Stimulated activated CD8-positive, alpha-beta memory T cell treated with anti-CD3 and anti-CD28 coated beads, Interleukin-4, amount 100 ng/mL, for 1 hour (primary cell): ENCODE measurements at places on chromosomes 7 and 10.

GRCh38 chr7:74220229-74220628 is 10.4 kb downstream of the LAT2 start:
- DNase-seq = no peak

- DNase-seq = no peak
Observed at GRCh38 chr10:116208956-116209567, 63.9 kb downstream of the GFRA1 start.

DNA sequence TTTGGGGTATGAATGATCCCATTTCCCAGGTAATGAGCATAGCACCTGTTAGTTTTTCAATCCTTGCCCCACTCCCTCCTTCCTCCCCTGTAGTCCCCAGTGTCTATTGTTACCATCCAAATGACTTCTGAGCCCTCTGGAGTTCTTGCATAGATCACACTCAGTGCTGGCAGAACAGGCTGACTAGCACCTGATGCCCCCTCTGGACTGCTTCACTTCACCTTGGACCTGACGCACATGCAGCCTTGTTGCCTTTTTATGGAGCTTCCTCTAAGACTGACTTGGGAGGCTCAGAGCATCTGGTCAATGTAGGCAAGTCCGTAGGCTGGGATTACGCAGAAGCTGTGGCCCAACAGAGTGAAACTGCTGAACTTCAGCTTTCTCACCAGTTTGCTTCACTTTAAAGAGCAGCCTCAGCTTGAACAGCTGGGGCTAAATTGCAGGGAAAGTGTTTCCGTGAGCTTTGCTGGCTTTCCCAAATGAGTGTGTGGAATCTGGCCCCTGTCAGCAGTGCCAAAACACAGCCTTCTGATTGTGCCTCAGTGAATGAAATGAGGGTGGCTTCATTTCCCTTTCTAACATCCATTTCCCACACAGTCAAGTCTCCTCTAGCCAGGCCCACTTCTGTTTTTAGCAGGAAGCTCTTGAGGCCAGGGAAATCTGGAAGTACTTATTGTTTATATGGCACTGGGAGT is 48.5 kb downstream of the NXPH1 start:
- no peak for DNase-seq

DNA sequence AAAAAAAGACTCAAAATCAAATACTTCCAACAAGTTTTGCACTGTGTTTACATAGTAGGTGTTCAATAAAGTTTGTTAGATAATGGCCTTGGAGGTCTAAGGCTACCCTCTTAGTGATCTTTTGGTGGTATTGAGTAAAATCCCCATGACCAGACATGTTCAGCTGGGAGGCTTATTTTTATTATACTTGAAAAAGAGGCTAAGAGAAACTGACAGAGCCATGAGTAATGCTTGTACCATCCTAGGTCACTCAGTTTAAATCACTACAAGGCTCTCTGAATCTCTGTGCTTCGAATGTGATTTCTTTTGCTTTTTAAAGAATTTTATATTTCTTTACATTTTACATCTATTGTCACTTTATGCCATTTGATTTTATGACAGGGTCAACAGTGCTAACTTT is 90.5 kb downstream of the TWIST1 start:
- no peak for DNase-seq

DNA sequence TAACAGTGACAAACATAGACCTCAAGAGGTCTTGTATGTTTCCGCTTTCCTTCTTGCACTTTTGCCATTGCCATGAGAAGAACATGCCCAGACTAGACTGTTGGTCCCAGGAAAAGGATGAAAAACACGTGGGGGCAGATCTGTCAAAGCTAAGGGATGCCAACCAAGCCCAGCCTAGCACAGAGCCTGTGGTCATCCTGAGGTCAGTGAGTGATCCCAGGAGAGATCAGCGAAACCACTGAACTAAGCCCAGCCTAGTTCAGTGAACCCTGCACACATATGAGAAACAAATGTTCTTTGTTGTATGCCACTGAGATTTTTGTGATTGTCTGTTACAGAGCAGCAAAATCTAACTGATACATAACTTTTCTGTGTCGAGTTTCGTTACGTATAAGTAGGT is 718.8 kb downstream of the MAGI2 start:
- DNase-seq = no peak

DNA sequence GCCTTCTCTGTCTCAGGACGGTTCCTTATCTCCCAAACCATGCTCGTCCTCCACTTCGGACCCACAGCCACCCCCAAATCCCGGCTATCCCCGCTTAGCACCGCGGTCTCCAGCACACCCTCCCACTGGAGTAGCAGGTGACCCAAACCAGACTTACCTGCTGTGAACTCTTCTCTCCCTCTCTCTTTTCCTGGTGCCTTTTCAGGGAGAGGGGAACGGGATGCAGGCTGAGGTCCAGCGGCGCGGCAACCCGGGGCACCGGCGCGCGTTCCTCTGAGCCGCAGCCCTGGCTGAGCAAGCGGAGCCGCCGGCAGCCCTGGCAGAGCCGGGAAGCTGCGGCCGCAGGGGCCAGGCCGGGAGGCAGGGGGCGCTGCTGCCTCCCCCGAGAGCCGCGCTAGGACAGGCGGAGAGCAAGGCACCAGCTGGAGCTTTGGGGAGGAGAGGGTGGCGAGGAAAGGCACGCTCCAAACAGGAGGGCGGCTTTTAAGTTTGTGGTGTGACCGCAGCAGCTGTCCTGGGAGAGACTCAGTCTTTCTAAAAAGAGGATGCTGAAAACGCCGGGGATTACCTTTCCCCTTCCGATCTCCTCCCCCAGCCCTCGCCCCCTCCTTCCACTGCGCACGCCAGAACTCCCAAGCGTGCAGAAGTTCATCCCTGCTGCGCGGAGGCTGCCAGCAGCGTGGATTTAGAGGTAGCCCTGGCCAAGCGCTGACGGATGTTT is at the start of gene SEMA3D:
SEMA3D (minus strand) TSS at position 536 of the 721 bp plus-strand sequence. CDS start 65,165 bp downstream, outside the sequence.
- DNase-seq = no peak

DNA sequence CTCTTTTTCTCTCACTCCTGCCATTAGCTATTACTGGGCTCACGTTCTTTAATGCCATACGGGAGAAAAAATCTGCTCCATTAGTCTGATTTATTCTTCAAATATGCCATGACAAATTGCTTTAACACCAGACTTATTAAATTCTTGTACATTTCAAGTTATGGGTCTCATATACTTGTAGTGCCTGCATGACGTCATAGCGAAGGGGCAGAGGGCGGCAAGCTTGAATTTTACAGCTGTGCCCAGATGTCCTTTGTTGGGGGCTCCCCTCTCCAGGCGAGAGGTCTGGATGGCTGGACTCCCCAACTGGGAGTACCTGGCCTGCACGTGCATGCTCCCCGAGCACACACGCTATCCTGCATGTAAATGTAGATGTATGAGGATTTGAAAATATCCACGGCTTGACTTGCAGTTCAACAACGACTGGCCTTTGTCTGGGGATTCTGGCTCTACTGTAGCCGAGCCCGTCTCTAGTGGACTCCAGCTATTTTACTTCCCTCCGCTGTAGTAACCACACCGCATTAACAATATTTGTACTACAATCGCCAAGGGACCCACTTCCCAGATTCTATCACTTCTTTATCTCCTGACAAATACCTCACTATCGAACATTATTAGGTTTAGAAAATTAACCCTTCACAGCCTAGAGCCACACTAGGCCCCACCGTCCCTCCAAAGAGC is 79.5 kb downstream of the EBF3 start:
- DNase-seq = no peak

GRCh38 chr7:128076796-128077271 is 45.6 kb upstream of the LRRC4 start:
- DNase-seq = no peak

GRCh38 chr7:112784603-112785002 is 5.6 kb downstream of the TMEM168 start:
- no peak for DNase-seq

DNA sequence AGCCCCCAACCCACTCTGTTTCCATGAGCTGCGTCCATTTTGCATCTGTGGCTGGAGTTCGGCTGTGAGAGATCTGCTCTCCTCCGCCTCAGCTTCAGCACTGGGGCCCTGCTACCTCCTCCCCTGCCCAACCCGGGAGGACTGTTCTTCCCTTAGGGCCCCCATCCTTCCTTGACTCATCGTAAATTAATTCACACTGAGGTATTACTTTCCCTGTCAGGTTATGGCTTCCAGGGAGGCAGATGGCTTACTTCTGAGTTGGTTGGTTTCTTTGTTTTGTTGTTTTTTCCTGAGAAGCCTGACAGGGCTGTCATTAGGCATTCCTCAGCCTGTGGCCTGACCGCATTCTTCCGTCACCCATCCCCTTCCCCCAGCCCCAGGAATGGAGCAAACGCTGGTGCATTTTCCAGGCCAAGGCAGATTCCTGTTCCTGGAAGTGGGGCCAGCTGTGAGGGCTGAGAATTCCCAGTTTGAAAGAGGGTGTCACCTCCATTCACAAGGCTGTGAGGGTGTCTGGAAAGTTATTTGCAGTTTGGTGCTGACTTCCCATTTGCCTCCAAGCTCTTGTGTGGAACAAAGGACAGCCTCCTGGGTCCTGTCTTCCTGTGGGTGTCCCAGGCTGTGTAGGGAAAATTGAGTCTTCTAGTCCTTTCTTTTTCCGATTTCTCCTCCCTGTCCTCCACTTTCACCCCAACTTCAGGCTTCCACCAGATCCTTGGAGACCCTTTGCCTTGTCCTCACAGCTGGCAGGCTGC is 11.7 kb downstream of the CPA5 start:
- no peak for DNase-seq

DNA sequence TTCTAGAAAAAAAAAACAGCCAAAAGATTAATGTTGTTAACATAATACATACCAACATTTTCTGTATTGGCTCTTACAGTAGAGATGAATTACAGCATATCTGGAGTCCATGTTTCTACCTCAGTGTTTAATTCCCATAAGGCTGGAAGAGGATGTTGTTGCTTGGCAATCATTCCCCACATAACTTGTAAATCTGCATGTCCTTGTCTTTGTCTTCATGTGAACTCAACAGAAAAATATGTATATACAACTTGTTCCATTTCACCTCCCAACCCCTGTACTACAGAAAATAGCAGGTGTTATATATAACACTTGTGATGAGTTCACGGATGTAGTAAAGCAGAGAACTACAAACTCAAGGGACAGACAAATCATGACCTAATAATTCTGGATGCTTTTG is 160.9 kb upstream of the SEMA3C start:
- no peak for DNase-seq

DNA sequence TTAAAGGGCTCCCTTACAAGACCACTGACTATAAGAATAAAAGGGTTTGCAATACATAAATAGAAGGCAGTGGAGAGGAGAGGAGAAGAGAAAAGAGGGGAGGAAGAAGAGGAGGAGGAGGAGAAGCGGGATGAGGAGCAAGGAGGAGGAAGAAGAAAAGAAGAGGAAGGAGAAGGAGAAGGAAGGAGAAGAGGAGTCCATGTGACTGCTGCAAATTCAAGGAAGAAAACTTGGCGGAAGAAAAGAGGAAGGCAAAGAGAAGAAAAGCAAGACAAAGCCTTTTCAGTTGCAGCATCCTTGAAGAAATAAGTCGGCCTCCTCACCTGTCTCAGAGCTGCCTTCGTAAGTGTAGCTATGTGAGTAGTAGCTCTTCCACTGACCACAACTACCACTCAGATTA is 22.6 kb downstream of the ASAH2 start:
- DNase-seq = no peak
